ENCODE measurements at places on chromosomes 16 and 17.

GRCh38 chr17:78665952-78666920 lies 89.0 kb upstream of the DNAH17 start:
- DNase-seq: peak; percentile 79

DNA sequence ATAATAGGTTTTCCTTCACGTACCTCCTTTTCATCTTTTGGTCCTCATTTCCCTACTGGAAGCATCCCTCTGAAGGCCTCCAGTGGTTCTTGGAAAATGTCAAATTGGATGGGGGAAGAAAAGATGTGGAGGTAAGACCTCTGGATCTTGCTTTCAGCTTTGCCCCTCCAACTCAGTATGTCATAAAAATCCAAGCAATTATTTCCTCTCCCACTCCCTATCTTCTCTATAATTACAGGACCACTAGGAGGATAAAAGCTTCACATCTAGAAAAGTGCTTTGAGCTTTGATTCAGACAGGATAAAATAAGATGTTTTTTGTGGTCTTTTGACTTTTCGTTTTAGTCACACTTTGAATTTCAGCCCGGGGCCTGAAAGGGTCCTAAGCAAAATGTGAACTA lies 1.7 kb downstream of the TTLL6 start:
- DNase-seq: no peak

DNA sequence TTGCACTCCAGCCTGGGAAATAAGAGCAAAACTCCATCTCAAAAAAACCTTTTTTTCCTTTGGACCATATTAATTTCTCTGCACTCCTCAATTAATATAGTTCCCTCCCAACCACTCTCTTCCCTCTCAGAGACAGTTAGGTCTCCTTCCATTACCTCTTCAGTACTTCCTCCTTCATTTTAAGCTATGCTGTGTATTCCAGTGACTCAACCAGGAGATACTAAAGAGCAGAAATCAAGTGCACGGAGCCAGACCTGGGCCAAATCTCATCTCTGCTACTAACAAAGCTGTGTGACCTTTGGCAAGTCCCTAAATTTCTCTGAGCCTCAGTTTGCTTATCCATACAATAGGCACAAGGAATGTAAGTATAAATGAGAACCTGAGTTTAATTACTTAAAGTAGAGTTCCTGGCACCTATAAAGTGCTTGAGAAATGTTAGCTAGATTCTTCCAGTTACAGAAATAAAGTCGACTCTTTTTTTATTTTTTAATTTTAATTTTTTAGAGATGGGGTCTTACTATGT lies 8.5 kb downstream of the PECAM1 start:
- no peak for DNase-seq

- DNase-seq: no peak
These were observed 115.7 kb downstream of the ZNF423 start for GRCh38 chr16:49740256-49740655.

DNA sequence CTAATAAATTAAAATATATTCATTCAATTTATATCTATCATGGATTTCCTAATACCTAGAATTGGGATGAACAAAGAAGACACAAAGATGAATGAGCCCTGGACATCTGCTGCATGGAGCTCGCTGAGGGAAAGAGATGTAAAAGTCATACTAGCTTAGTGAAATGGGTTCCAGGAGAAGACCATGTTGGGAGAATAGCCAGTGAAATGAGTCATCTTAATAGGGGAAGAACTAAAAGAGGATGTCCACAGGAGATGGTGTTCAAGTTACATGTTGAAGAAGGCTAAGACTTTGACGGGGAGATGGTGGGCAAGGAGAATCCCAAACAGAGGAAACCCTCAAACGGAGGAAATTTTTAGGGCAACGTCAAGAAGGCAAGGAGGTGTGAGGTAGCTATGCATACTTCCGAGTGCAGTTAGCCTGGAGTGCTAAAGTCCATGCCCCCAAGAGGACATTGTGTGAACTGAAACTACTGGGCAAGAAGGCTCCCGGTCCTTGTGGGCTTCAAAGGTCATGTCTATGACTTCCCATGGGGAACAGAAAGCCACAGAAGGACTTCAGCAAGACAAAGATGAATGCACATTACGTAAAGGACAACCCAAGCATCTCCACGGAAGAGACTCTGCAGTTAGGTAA lies 220.5 kb upstream of the CDH11 start:
- DNase-seq: no peak

- DNase-seq: no peak
These were observed 120.6 kb downstream of the COPRS start for GRCh38 chr17:31738488-31738887.

- peak; percentile 7 for DNase-seq
These were observed 111.2 kb upstream of the NLRP1 start for GRCh38 chr17:5695480-5695879.

- no peak for DNase-seq
These were observed 258.2 kb upstream of the HSBP1 start for GRCh38 chr16:83549316-83550182.

DNA sequence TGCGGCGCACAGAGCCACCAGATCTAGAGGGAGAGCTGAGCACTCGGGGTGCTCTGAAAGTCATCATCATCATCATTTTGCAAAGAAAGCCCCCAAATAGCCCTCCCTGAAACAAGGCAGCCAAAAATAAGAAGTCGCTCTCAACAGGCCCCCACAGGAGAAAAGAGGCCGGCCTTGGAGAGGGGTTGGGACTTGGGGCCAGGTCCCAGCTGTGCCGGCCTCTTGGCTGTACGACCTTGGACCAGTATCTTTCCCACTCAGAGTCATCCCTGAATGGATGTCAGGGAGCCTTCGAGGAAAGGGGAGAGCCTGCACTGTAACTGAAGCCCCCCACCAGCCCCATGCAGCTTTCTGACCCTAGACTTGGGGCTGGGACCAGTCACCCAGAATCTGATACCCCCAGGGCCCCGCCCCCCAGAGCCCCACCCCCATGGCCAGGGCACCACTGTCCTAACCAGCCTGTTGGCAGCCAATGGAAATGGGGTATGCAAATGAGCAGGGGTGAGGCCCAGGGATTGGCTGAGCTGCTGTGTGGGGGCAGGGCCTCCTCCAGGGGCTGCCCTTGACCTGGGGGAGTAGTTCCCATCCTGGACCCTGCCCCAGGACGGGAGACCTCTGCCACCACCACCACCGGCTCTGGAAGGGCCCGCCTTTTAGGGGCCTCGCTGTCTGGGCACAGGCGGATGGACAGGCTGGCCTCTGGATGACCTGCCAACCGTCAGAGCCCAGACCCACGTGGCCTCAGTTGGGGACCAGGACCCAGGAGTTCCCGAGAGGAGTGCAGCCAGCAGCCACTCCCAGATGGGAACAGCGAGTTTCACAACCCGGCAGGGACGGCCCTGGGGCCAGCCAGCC lies 15.4 kb downstream of the ZFPM1 start:
- peak; percentile 93 for DNase-seq

- DNase-seq: no peak
These were observed 17.6 kb upstream of the CYB5B start for GRCh38 chr16:69406780-69407331.
